Activated T-cell treated with anti-CD3 and anti-CD28 coated beads, Interleukin-2, amount 50 U/mL, for 48 hours (primary cell): ENCODE measurements at places on chromosomes 13 and 19.

DNA sequence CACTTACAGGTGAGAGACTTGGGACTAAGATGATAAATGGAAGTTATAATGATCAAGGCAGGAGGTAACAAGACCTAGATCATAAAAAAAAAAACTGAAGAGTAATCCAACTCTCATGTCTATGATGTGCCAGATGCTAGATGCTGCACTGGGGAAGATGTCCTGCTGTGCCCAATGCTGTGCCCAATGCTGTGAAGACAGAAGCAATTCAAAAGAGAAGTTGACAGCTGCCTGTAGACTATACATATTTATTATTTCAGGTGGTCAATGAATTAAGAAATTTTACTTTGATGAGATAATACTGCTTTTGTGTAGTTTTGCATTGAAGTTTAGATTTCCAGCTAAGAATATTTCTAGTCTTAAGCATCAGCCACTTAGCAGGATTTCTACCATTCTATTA, 21.5 kb downstream of the VWA8 start:
- no peak for DNase-seq

- no peak for DNase-seq
Measured at GRCh38 chr19:41064974-41065569, 23.2 kb upstream of the CYP2A13 start.

DNA sequence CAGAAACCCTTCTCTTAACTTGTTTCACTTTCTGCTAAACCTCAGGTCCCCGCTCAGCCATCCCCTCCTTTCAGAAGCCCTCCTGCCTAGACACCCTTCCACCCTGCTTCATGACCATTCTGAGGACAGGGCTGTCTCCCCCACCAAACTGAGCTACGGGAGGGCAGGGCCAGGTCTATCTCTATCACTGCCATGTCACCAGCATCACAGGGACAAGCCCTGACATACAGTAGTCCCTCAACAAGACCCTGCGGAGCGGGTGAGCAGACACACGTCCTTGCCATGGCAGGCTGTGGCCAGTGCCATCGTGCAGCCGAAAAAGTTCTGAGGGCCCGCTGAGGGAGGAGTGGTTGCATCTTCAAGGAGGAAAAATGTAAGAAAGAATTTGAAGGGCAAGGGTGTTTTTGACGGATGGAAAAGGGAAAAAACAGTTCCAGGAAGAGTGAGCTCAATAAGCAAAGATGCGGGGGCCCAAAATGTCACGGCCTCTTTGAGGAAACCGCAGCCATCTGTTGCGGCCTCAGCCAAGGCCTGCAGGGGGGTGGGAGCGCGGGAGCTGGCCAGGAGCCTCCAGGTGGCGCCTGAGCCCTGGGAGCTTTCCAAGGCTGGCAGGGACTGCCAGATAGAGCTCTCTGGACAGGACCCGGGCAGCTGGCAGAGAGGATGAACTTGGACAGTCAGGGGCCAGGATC, 8.1 kb downstream of the PTGIR start:
- peak; percentile 76 for DNase-seq

GRCh38 chr19:47707135-47707925, 5.9 kb upstream of the EHD2 start:
- DNase-seq: peak; percentile 89

- peak; percentile 62 for DNase-seq
Measured at GRCh38 chr19:2032296-2032941, 16.9 kb upstream of the BTBD2 start.

- no peak for DNase-seq
Measured at GRCh38 chr19:13574933-13575332, 68.7 kb upstream of the CACNA1A start.

GRCh38 chr19:8259922-8260247, 48.3 kb downstream of the CD320 start:
- no peak for DNase-seq

DNA sequence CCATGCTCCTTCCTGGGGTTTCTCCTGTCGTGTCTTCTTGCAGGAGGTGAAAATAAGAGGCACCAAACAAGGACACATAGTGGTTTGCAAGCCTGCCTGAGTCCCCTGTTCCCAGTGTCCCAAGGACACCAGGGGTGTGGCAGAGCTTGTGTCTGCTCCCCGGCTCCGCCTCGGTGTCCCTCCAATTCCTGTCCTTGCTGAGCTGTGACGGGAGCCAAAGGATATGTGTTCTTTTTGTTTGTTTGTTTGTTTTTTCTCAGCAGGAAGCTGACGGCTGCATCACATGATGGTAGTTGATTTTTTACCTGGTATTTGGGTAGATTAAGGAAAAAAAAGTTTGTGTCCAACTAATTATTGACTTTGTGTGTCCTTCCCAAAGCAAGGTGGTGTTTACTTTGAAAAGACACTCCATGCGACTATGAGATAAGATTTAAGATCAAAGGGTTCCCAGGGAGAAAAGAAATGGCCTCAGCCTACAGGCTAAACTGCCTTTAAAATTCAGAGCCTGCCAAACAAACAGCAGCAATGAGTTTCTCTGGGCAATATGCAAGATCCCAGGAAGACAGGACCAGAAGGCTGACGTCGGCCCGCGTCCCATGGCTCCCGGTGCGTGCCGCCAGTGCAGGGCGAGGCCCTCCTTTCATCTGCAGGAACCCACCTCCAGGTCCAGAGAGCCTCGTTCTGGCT, 50.8 kb upstream of the XPO4 start:
- no peak for DNase-seq
